Fibroblast of skin of back (primary cell): ENCODE measurements at places on chromosomes 1 and 21.
A peak's percentile ranks its signal among the peaks of the same experiment; 100 is the strongest.

DNA sequence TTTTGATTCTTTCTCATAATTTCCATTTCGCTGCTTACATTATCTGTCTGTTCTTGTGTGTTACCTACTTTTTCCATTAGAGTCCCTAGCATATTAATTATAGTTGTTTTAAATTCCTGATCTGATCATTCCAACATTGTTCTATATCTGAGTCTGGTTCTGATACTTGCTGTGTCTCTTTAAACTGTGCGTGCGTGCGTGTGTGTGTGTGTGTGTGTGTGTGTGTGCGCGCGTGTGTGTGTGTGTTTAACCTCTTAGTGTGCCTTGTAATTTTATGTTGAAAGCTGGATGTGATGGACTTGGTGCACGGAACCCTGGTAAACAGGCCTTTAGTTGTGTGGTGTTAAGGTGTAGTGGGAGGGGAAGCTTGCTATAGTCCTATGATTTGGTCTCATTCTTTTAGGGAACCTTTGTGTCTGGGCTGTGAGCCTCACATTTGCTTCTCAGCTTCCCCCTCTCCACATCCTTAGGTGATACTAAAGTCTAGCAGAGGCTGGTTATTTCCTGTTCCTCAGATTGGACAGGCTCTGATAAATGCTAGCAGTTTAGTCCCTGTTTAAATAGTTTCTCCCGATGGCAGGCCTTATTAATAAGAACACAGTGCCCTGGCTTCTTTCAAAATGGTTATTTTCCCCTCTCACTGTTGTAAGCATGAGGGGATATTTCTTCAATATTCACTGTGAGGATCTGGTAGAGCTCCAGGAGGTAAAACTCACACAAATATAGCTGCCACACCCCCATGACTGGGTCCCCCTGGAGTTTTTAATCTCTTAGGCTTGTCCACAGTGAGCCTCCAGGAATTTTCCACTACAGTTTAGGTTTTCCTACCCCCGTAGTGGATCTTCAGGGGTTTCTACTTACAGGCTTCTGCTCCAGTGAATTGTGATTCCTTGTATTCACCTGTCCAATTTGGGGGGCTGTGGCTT is 118.3 kb downstream of the GALNT2 start:
- peak; percentile 66 for DNase-seq

GRCh38 chr1:11514366-11514765 is 35.4 kb downstream of the DISP3 start:
- no peak for DNase-seq

GRCh38 chr21:29233256-29233546 is 65.5 kb upstream of the BACH1 start:
- peak; percentile 30 for DNase-seq

- no peak for DNase-seq
Measured at GRCh38 chr1:173580071-173580470, 22.8 kb downstream of the SLC9C2 start.

DNA sequence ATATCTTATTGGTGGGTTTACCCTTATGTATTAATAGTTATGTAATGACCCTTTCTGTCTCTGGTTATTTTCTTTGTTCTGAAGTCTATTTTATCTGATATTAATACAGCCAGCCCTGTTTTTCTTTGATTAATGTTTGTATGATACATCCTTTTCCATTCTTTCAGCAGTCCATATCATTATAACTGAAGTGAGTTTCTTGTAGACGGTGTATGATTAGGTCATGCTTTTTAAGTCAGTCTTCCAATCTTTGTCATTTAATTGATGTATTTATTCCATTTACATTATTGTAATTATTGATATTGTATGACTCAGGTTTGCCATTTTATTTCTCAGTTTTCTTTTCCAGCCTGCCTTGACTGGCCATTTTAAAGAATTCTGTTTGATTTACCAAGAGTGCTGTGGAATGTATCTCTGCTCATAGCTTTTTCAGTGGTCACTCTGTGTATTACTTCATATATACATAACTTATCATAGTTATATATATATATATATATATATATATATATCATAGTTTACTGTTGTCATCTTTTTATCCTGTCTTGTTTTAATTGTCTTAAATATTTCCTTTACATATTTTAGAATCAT is 10.5 kb downstream of the RAB4A start:
- peak; percentile 39 for DNase-seq

DNA sequence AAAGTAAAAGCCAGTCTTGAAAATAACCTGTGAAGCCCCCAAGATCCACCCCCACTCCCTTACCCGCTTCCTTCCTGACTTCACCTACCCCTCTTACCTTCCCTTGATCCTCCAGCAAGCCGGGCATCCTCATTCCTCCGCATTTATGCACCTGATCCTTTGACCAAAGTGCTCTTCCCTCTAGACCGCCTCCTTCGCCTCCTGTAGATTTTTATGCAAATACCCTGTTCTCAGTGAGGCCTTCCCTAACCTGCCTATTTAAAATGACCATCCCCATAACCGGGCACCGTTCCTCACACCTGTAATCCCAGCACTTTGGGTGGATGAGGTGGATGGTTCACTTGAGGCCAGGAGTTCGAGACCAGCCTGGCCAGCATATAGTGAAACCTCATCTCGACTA is 1.1 kb upstream of the NENF start:
- no peak for DNase-seq

DNA sequence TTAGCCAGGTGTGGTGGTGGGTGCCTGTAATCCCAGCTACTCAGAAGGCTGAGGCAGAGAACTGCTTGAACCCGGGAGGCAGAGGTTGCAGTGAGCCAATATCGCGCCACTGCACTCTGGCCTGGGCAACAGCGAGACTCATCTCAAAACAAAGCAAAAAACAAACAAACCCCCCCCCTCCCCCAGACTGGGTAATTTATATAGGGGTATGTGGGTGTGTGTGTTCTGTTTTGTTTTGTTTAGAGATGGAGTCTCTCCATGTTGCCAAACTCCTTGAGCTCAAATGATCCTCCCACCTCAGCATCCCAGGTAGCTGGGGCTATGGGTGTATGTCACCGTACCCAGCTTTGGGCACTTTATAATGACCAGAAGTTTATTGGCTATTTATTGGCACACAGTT is 73.6 kb downstream of the SLC27A3 start:
- DNase-seq, result no peak

- DNase-seq, result no peak
Measured at GRCh38 chr1:165629848-165630628, 996 bp upstream of the MGST3 start.

- no peak for DNase-seq
Measured at GRCh38 chr1:77594366-77595112, 87.9 kb downstream of the ZZZ3 start.

DNA sequence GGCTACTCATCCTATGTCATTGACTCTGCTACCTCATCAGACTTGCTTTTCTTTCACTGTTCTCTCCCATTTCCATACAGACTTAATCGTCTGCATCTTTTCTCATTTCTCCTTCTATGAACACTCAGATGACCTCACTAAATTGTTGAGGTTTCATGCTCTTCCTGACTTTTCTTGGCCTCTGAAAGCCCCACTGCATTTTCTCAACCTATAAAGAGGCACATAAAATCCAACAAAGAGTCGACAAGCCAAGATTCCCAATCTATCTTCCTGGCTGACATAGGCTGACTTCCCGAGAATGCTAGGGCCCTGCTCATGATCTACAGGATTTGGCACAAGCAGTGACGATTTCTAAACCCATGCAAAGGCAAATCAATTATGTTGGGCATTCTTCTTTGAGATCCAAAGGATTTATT is 280.8 kb upstream of the DPYD start:
- peak; percentile 25 for DNase-seq

DNA sequence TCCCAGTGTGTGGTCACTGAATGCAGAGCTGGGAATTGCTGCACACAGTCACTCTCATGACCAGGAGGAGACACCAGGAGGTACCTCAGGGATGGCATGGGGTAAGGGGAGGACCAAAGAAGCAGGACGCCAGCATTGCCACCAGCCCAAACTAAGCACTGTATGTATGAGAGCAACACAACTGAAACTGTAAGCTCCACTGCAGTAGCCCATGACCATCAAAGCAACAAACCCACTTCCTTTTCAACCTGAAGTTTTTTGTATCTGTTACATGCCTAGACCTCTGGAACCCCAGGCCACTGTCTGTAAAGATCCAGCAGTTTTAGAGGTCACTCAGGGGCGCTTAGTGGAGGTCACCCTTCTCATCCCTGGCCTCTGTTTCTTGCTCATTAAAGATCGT is 164.3 kb downstream of the SETD4 start:
- DNase-seq, result no peak

DNA sequence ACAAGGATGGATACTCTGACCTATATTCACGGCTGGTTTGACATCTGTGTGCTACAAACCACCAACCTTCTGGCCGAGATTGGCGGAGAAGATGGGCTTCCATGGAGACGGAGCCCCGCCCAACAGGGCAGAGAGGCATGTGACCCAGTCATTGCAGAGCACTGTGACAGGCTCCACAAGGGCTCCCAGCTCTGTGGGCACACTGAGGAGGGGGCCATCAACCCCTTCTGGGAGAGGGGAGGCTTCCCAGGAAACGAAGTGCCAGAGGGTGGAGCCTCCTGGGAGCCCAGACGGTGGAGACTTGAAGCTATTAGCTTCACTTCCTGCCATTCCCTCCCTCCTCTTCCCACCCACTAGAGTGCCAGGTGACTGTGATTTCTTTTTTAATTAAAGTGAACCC is 71.6 kb upstream of the IFFO2 start:
- DNase-seq, result no peak
